ENCODE measurements at places on chromosomes 2 and 18.

DNA sequence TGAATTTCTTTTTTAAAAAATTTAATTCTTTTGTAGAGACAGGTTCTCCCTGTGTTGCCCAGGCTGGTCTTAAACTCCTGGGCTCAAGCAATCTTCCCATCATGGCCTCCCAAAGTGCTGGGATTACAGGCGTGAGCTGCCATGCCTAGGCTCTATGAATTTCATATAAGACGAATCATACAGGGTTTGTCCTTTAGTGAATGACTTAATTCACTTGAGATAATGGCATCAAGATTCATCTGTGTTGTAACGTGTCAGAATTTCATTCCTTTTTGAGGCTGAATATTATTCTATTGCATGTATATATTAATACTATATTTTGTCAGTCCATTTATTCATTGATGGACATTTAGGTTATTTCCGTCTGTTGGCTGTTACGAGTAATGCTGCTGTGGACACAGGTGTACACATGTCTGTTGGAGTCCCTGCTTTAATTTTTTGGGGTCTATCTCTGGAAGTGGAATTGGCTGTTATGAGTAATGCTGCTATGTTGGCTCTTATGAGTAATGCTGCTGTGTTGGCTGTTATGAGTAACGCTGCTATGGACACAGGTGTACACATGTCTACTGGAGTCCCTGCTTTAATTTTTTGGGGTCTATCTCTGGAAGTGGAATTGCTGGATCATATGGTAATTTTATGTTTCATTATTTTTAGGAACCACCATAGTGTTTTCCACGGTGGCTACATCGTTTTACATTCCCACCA lies 210.6 kb downstream of the CAMKMT start:
- no peak for DNase-seq

DNA sequence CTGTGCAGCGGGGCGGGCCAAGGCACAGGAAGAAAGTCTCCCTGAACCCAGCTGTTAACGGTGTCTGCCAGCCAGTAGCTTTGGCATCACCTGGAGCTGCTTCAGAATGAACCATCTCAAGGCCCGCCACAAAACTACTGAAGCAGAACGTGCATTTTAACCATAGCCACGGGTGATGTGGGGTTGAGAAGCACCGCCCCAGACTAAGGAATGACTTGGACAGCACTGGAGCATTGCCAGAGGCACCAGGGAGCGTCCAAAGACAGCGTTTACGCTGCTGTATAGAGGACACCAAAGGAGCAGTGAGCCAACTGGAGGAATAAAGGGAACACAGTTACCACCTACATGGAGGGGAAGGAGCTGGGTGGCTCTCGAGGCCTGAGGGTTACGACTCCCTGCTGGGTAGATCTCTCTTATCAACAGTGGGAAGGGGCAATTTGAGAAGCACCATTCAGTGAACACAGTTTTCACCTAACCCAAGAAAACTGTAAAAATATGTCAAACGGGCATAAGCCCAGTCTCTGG lies 28.4 kb upstream of the LONRF2 start:
- DNase-seq: no peak

GRCh38 chr2:165109915-165110314 lies 93.9 kb downstream of the SCN3A start:
- no peak for DNase-seq

- no peak for DNase-seq
These were observed 112.5 kb upstream of the DCC start for GRCh38 chr18:52227536-52227935.

- no peak for DNase-seq
These were observed 139.9 kb downstream of the TANC1 start for GRCh38 chr2:159108181-159108893.
